RWPE2 (cell line): ENCODE measurements at places on chromosomes 1 and 21.

DNA sequence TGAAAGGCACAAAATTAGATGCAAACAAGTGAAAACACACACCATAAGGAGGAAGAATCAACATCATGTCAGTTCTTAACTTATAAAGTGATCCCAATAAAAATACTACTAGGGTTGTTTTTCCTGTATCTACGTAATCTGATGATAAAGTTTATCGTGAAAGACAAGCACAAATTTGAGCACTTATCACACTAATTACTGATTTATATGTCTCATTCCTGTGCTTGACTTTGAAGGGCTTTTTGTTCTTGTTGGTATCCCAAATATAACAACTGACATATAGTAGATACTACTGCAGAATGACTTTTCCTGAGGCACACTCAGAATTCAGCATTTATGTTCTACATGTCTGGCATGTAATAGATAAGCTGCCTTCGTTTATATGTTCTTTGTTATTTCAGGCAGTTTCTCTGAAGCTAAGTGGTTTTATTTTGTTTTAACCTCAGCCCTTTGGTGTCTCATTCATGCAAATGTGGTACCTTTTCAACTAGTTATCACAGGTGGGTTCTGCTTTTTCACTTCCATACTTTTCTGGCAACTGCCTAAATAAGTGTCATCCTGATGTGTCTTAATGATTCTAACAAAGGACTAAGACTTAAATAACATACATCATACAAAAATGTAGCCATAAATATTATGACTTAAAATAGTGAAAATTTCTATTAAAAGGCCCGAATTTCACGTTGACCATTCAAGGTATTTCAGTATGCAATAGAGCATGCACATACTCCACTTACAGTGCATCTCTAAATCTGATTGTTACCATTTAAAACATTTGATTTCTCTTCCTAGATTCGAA is 73.2 kb downstream of the LRRC8C start:
- peaks cover 8% of the 10 kb centered on the region for H3K4me1 ChIP-seq
- no peak for DNase-seq
- no peak overlapping the region for H3K27ac ChIP-seq
- H3K36me3 ChIP-seq = peaks cover 4% of the 10 kb centered on the region; the same call in 1 of the 2 replicates

- H3K4me3 ChIP-seq = no peak overlapping the region
- no peaks in the 10 kb centered on the region for H3K27me3 ChIP-seq
- H3K36me3 ChIP-seq = no peaks in the 10 kb centered on the region
- peaks cover 3% of the 10 kb centered on the region for H3K4me1 ChIP-seq
These were observed 305.1 kb downstream of the NPHP4 start for GRCh38 chr1:5686925-5687706.

DNA sequence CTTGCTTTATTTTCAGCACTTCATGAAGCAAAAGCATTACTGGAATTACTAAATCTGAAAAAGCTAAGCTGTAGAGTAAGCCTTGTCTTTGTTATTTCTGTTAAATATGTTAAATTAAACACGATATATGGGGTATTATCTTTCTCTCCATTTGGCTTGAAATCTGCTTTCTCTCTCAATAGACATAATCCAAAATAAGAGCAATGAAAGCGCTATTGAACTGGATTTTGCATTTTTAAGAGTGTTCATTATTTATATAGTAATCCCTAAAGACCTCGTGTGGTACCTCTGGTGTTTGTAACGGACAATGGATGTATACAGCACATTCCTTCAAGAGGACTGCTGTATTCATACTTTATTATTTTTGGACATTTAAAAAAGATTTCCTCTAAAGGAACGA is 91.5 kb upstream of the KCNE2 start:
- H3K27me3 ChIP-seq = no peaks in the 10 kb centered on the region
- H3K27ac ChIP-seq = no peak overlapping the region
- no peaks in the 10 kb centered on the region for H3K36me3 ChIP-seq
- no peak overlapping the region for H3K4me3 ChIP-seq
- no peaks in the 10 kb centered on the region for H3K4me1 ChIP-seq

GRCh38 chr1:66426239-66426853 is 107.6 kb upstream of the SGIP1 start:
- no peak for DNase-seq
- H3K27me3 ChIP-seq = no peaks in the 10 kb centered on the region
- H3K36me3 ChIP-seq = no peaks in the 10 kb centered on the region
- no peak overlapping the region for H3K27ac ChIP-seq

GRCh38 chr1:213324859-213325258 is 273.8 kb downstream of the RPS6KC1 start:
- no peaks in the 10 kb centered on the region for H3K27me3 ChIP-seq
- DNase-seq = no peak
- no peak overlapping the region for H3K27ac ChIP-seq

DNA sequence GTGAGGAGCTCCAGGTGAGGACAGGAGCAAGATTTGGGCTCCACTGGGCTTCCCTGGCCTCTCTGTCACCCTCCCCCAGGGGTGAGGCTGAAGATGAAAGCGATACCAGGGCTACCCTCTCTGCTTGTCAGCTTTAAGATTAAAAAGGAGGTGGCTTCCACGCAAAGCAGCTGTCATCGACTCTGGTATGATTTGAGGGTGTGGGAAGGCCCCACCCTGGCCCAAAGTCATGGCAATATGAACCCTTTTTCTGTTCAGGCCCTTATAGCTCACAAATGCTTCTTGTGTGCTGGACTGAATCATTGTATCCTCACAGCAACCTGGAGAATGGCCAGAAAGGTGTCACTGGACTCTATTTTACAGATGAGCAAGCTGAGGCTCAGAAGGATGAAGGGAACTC is 41.6 kb downstream of the NUAK2 start:
- no peak for DNase-seq
- H3K36me3 ChIP-seq = no peaks in the 10 kb centered on the region
- H3K27ac ChIP-seq = peak overlapping the region; percentile 5
- H3K4me3 ChIP-seq = no peak overlapping the region

GRCh38 chr1:94309216-94309615 is 71.8 kb upstream of the ARHGAP29 start:
- no peak for DNase-seq
- peaks cover 13% of the 10 kb centered on the region for H3K4me1 ChIP-seq

DNA sequence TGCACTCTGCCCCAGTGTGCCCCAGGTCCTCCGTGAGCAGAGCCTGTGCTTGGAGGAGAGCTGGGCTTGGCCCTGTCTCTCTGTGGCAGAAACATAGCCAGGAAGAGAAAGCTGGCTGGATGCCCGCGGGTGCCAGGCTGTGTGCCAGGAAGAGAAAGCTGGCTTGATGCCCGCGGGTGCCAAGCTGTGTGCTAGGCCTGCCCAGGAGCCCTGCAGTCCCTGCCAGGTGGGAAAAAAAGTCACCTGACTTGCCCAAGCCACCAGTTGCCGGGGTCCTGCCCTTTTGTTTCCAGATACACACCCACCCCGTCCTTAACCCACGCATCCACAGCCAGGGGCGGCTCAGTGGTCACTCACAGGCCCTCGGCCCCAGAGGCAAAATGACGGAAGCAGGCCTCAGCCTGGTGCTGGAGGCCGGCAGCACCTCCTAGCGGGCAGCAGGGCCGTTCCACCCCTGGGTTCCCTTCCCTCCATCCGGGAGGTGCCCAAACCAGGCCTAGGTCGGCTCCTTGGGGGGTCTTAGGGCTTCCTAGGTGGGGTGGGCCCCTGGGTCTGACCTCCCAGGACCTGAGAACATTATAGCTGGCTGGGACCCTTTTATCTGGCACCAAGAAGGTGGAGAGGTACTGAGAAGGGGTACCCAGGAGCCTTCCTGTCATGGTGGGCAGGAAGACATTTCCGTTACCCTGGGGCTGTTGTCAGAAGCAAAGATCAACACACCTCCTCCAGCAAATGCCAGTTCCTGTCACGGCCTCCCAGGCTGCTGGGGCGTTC is 9.1 kb downstream of the ITGB2 start:
- H3K27ac ChIP-seq = peak overlapping the region; percentile 65
- peaks cover 41% of the 10 kb centered on the region for H3K4me1 ChIP-seq
- no peaks in the 10 kb centered on the region for H3K36me3 ChIP-seq
- DNase-seq = no peak
- H3K27me3 ChIP-seq = no peaks in the 10 kb centered on the region

DNA sequence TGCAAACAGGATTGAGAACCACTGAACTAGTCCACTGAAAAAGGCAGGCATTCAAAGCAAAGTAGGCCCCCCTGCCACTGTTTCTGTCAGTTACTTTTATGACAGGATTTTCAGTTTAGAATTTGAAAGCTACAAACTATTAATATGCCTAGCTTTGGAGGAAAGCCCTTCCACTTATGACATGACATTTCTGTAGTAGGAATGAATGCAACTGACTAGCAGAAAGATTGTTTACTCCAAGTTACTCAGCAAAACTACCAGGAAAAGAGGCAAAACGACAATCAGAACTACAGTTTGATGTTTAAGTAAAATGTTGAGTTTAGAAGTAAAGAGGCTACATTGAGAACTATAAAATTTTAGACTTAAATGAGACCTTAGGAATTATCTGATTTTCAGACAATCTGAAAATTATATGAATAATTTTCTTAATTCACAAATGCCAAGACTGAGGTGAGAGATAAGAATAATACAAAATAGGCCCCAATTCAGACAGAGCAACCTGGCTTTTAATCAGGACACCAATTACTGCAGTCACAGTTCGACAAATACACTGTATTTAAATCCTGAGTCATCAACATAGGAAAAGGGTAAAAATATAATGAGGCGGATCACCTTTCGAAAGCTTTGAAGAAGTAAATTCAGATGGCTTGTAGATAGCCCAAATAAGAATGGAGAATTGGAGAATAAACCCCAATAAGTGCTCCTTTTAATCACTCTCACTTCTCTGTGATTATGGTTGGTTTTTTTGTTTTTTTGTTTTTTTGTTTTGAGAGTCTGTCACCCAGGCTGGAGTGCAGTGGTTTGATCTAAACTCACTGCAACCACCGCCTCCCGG is 2.2 kb downstream of the PRKAB2 start:
- DNase-seq = no peak
- peak overlapping the region; percentile 97 for H3K27ac ChIP-seq
- H3K36me3 ChIP-seq = peaks cover 20% of the 10 kb centered on the region
- peaks cover 39% of the 10 kb centered on the region for H3K4me1 ChIP-seq

DNA sequence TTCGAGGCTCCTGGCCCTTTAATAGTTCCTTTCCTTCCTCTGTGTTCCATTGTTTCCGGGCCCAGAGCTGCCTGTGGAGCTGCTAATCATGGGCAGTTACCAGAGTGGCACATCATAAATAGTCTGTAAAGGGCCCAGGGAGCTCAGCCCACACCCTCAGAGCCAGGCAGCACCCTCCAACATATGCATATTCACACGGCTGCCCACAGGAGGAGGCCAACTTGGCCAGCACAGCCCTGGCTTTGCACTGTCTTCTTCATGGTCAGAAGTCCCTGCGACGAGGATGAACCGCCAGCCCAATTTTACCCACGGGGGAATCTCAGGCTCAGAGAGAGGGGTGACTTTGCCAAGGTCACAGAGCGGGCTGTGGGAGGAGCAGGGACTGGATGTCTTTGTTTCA is 172.5 kb downstream of the TRABD2B start:
- no peak overlapping the region for H3K4me3 ChIP-seq
- H3K36me3 ChIP-seq = no peaks in the 10 kb centered on the region
- no peaks in the 10 kb centered on the region for H3K4me1 ChIP-seq
- no peak for DNase-seq
- H3K27ac ChIP-seq = no peak overlapping the region
- H3K27me3 ChIP-seq = no peaks in the 10 kb centered on the region

DNA sequence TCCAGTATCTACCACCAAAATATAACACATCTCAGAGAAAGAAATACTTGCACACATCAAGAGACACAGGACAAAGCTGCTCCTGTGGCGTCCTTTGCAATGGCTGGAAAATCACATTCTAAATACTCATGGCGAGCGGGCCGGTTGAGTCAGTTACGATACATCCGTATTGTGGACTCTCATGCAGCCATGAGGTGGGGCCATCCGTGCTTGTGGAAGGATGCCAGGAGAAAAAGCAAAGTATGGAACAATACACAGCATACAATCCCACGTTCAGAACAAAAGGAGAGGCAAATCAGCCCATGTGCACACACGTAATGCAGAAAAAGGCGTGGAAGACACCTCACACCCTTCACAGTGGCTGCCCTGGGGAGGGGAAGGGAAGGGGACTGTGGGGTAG is 13.1 kb downstream of the ATP13A2 start:
- H3K4me1 ChIP-seq = no peaks in the 10 kb centered on the region
- DNase-seq = no peak
- H3K4me3 ChIP-seq = no peak overlapping the region
- H3K27me3 ChIP-seq = no peaks in the 10 kb centered on the region

- H3K27me3 ChIP-seq = no peaks in the 10 kb centered on the region
- peaks cover 45% of the 10 kb centered on the region for H3K36me3 ChIP-seq
- peak overlapping the region; percentile 84 for H3K4me3 ChIP-seq
- H3K4me1 ChIP-seq = peaks cover 29% of the 10 kb centered on the region
- DNase-seq = peak; percentile 93
These were observed 1.5 kb downstream of the GADD45A start for GRCh38 chr1:67686267-67687197.

GRCh38 chr21:35581640-35582039 is 478.7 kb downstream of the SETD4 start:
- DNase-seq = no peak
- H3K27me3 ChIP-seq = no peaks in the 10 kb centered on the region
- H3K4me3 ChIP-seq = no peak overlapping the region
- no peak overlapping the region for H3K27ac ChIP-seq

DNA sequence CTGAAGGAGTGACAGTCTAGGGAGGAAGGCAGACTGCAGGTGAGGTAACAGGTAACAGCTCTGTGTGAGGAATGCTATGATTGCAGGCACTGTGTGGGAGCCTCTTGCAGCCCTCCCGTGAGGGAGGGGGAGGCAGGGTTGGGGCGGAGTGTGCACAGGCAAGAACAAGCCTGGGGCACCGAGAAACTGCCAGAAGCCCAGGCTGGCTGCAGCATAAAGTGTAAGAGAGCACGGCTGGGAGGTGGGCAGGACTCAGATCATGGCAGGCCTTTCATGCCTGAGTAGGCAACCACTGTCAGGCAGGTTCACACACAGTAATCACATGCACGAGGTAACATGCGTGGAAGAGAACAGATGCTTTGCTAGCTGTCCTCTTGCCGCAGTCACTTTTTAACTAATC is 11.3 kb upstream of the RHEX start:
- H3K27ac ChIP-seq = no peak overlapping the region
- H3K4me3 ChIP-seq = no peak overlapping the region
- no peaks in the 10 kb centered on the region for H3K4me1 ChIP-seq
- no peaks in the 10 kb centered on the region for H3K36me3 ChIP-seq
- DNase-seq = no peak
- H3K27me3 ChIP-seq = no peaks in the 10 kb centered on the region

DNA sequence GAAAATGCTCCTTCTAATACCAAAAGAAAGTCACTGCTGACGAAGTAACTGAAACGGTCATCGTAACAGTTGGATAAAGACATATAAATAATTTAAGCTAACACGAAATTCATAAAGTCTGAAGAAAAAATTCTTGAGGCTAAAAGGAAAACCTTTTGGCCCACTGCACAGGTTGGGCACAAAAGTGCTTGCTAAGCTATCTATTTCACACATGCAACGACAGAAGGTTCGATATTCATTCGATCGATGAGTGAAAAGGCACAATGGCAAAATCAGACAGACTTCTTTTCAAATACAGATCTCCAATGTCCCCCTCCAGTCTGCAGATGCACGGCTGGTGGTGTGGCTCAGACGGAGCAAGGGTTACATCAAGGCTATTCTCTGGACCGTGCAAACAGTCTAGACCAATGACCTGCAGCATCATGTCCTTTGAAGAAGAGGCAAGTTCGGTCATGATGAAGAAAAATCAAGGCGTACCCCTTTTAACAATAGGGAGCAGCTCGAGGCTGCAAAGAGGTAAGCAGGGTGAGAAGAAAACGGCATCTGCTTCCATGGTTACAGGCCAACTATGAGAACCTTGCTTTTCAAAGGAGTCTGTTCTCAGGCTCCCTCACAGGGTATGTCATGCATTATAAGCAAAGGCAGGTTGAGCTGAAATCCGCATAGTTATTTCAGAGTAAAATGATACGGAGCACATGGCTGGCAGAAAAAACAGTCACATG is 579.6 kb downstream of the USP25 start:
- peaks cover 22% of the 10 kb centered on the region for H3K27me3 ChIP-seq
- no peaks in the 10 kb centered on the region for H3K36me3 ChIP-seq
- no peak overlapping the region for H3K4me3 ChIP-seq
- no peaks in the 10 kb centered on the region for H3K4me1 ChIP-seq
